ENCODE measurements at places on chromosomes 7 and 10. TPM values are rescaled to one million over a fixed set of nuclear protein-coding genes. Genes with fewer than 3 reads are reported as not detected.

DNA sequence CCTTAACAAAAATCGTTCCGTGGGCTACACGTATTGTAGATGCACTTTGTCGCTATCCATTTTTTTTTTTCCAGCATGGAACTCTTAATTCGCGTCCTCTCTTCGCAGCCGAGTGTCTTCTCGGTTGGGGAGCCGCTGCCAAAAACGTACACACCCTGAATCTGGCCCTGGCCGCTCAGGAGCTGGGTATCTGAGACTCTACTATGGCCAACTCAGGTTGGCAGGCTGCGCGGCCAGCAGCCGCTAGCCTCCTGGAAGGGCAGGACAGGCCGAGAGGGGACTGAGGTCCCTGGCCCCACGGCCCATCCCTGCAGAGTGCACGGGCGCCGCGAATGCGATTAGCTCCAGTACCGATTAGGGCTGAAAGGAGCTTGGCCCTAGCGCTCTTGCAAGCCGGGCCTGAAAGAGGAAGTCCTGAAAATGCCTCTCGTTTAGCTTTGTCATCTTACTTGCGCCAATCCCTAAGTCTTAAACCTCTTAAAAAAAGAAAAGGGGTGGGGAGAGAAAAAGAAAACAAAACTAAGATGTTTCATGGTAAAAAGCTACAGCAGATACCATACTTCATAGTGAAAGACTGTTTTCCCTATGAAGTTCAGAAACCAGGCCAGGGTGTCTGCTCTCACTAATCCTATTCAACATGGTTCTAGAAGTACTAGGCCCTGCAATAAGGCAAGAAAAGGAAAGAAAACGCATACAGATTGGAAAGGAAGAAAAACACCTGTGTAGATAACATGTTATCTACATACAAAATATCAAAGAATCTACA lies 113.2 kb upstream of the RHEB start:
- H3K27ac ChIP-seq = no peak overlapping the region
- no peak for DNase-seq
- peaks cover 11% of the 10 kb centered on the region for H3K4me1 ChIP-seq
- peak overlapping the region; percentile 65 for H3K4me3 ChIP-seq
- no peaks in the 10 kb centered on the region for H3K27me3 ChIP-seq

- peaks cover 8% of the 10 kb centered on the region for H3K4me1 ChIP-seq
- no peaks in the 10 kb centered on the region for H3K36me3 ChIP-seq
- no peak overlapping the region for H3K27ac ChIP-seq
- no peaks in the 10 kb centered on the region for H3K27me3 ChIP-seq
- no peak for DNase-seq
Measured at GRCh38 chr10:43846187-43846680, 197.6 kb upstream of the ZNF32 start.

SFRP4 gene
- total RNA-seq = not detected

TFEC gene
- total RNA-seq = not detected
